AG09309 (cell line): ENCODE measurements at places on chromosomes 2 and 18.

- DNase-seq, result no peak
These were observed 20.4 kb downstream of the MSH6 start for GRCh38 chr2:47803363-47803762.

GRCh38 chr2:44545005-44545404 is 183.3 kb downstream of the CAMKMT start:
- no peak for DNase-seq

GRCh38 chr2:237261327-237261726 is 152.6 kb downstream of the COL6A3 start:
- DNase-seq, result no peak

- DNase-seq, result no peak
These were observed 47.7 kb downstream of the HS6ST1 start for GRCh38 chr2:128270672-128271596.

DNA sequence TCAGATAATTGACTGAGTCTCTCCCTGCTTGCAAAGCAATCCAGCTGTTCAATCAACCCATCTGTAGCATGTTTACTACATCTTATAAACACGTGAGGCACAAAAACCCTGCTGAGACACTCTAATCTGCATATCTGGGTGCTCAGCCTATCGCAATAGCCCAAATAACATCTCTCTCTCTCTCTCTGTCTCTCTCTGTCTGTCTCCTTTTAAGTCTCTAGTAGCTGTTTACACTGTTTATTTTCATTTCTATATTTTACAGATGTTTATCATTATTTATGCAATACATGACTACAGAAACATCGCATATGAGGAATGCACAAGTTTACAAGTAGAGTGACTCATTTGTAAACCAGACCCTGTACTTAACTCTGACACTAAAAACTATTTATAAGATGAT is 422.1 kb upstream of the DSEL start:
- DNase-seq, result peak; percentile 10

GRCh38 chr2:128269990-128270671 is 48.5 kb downstream of the HS6ST1 start:
- no peak for DNase-seq

DNA sequence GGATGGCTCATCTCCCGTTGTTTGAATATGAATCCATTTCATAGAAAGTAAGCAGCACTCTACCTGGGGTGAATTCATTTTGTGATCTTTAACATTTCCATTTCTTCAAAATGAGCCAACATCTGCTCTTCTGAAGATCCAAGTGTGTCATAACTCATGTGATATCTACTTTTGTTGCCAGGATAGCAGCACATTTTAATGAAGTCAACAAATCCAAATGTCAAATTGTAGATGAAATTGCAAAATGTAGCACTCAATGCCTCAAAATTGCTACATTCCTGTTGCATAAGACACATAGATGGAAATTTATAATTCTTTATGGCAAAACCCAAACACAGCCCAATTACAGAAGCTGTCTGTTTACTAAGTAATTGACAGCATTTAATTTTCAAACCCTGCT is 360.7 kb downstream of the TMX3 start:
- DNase-seq, result no peak

DNA sequence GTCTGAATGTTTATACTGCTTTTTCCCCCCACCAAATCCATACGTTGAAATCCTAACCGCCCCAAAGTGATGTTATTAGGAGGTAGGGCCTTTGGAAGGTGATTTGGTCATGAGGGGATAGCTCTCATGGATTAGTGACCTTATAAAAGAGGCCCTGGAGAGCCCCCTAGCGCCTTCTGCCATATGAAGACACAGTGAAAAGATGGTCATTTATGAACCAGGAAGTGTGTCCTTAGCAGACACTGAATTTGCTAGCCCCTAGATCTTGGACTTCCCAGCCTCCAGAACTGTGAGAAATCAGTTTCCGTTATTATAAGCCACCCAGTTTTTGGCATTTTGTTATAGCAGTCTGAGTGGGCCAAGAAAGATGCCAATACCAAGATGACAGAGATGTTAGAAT is 7.2 kb upstream of the TSN start:
- DNase-seq, result peak; percentile 16

DNA sequence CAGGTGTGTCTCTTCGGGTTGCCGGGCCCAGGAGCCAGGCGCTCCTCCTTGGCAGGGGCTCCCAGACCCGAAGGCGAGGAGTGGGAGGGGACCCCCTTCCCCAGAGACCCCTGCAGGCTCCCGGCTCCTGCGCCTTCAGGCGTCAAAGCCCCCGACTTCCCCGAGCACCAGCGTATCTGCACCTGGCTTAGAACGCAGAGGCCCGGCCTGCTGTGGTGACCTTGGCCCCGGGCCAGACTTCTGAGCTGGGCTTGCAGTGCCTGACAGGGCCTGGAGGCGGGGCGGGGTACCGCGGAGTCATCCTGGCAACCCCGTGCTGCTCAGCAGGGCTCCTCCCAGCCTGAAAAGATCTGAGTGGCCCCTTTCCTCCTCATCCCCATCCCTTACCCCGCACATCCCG is 27.0 kb downstream of the SKA1 start:
- no peak for DNase-seq

GRCh38 chr2:58967736-58968135 is 726.6 kb upstream of the FANCL start:
- no peak for DNase-seq

DNA sequence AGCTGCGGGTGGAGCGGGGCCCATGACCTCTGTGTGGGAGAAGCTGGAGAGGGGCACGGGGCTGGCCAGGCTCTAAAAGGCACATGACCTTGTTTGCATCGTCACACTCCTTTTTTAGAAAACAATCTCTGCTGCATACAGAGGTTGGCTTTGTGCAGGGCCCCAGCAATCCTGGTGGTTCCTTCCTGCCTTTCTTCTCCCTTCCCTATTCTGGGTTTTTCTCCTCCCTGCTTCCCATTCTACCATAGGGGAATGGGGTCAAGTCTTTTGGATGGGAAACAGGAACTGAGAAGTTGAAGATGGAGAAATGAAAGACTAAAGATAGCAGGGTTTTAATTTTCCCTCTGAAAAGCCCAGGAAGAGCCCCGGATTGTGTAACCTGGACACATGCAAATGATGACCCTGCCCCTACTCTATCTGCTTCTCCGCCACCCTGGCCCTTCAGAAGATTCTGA is 53.9 kb downstream of the ASAP2 start:
- DNase-seq, result no peak

DNA sequence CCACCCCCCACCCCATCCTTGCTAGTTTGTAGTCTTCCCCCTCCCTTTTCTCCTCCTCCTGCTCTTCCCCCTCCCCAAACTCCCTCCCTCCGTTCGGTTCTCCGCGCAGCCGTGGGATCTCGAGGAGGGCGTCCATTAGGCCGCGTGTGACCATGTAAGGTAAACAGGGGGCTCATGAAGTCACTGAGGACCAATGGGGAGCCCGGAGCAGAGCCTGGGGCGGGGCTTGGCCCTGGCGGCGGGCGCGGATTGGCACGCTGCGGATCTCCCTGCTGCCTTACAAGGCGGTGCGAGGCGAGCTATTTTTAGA is 246 bp upstream of the KLF7 start:
- peak; percentile 99 for DNase-seq

DNA sequence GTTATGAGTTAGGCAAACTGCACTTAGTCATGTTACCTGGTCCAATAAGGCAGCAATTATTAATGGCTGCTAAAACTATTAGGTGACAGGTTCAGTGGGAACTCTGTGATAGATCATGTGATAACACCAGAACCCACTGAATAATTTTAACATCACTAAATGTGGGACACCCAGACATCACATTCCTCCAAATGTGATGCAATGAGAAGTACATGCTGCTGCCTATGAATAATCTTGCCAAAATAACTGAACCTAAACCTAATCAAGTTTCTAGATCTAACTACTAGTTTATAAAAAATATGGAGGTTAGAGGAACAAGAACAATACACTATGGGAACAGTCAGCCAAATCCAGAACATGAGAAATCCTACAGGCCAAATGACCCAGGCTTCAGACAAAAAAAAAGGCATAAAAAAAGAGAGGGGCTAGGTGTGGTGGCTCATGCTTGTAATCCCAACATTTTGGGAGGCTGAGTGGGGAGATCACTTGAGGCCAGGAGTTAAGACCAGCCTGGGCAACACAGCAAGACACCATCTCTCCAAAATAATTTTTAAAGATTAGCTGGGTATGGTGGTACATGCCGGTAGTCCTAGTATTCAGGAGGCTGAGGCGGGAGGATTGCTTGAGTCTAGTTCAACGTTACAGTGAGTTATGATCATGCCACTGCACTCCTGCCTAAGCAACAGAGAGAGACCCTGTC is 7.0 kb upstream of the ACTR2 start:
- no peak for DNase-seq

- DNase-seq, result peak; percentile 56
These were observed 25.7 kb upstream of the IL1R1 start for GRCh38 chr2:102116630-102117471.

DNA sequence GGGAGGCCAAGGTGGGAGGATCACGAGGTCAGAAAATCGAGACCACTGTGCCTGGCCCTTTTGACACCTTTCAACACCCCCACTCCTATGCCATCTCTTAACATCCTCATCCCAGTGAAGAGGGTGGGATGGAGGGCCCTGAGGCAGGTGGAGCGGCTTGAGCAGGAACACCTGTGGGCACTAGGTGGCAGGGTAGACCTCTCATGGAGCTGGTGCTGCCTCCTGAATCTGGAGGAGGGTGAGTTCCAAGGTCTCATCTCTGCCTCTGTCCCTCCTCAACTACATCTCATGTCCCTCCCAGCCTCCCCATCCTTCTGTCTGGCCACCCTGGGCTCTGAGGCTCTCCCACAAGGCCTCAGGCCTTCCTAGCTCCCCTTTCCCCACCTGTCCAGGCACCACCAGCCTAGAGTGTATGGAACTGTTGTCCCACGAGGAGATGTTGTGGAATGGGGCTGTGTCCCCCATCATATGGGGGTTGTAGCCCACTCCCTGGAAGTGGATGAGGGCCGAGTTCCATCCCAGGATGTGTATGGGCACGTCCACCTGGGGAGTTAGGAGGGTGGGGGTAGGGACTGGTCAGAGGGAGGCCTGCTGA is 17.0 kb upstream of the CRYBA2 start:
- no peak for DNase-seq

- no peak for DNase-seq
These were observed 54.9 kb upstream of the TSPYL6 start for GRCh38 chr2:54310961-54311360.

GRCh38 chr2:121998751-121999150 is 243.3 kb downstream of the TSN start:
- no peak for DNase-seq

DNA sequence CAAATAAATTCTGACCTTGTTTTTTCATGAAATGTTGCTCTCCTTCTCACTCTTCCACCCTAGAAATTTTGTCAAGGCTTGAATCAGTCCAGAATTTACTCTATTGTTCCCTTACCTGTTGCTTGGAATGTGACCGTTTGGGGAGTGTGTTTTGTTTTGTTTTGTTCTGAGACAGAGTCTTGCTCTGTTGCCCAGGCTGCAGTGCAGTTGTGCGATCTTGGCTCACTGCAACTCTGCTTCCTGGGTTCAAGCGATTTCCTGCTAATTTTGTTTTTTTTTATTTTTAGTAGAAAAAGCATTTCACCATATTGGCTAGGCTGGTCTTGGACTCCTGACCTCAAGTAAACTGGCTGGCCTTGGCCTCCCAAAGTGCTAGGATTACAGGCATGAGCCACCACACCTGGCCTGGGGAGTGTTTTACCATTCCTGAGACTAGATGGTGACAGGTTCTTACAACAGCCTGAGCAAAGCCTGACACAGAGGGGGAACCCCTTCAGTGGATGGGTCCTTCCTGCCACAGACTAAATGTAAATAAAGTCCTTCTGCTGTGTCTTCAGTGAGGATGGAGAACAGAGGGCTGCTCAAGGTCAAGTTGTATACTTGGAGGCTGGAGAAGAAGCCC is 52.0 kb downstream of the HAUS1 start:
- no peak for DNase-seq

- DNase-seq, result no peak
These were observed 50.6 kb upstream of the STAT1 start for GRCh38 chr2:191064590-191064989.

- DNase-seq, result no peak
These were observed 249.5 kb upstream of the FN1 start for GRCh38 chr2:215685238-215685990.

GRCh38 chr2:31151501-31151900 is 13.3 kb upstream of the GALNT14 start:
- DNase-seq, result no peak

DNA sequence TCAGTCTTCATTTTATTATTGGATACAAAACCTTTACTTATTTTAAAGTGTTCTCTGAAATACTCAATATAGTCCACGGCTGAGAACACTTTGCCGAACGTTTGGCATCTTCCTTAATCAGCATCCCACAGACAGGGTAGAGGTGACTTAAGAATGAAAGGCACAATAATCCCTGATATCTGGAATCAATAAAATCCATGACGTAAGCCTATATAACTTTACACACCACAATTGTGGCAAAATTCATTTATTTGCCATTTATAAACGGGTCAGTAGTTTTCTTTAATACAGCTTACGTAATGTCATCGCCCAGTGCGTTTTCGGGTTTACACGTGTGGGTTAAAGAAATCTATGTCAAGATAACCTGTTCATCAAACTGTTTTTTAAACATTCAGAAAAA is 1.3 kb downstream of the MGAT4A start:
- DNase-seq, result no peak

GRCh38 chr2:144493027-144493809 is 26.7 kb downstream of the ZEB2 start:
- DNase-seq, result no peak

GRCh38 chr2:113677330-113677729 is 50.3 kb downstream of the RABL2A start:
- no peak for DNase-seq
